ENCODE measurements at places on chromosomes 3 and 15.

DNA sequence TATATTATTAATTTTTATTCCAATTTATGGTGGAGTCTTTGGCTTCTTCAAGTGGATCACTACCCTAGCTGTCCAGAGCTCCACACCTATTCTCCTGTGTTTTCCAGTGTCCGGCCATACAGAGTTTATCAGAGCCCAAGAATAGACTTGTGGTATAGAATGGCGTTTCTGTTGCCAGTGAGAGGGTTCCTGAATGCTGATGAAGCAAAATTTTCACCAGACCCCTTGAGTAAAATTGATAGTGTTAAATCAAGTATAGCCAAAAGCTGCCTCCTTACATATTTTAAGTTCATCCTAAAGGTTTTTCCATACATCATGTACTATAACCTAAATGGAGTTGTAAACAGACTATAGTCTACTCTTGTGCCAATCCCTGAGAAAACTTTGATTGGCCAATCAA is 171.5 kb upstream of the CHL1 start:
- no peak for DNase-seq

GRCh38 chr3:40677749-40678148 is 153.0 kb downstream of the ZNF621 start:
- DNase-seq = no peak

- peak; percentile 45 for DNase-seq
These were observed 48.9 kb upstream of the POLG start for GRCh38 chr15:89383365-89384175.

DNA sequence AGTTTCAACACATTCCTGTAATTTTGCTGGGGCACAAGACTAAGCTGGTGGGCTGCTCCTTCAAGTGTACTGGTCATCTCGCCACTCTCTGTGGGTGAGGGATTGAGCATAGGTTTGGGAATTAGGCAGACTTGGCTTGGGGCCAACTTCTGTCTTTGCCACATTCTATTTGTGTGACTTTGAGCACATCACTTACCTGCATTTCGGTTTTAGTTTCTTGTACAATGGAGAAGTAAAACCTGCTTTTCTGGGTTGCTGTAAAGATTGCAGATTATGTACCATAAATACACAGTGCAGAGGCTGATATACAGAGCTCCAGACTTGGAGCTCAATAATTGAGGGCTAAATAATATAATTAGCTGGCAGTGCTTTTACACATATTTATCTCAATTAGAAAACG is 162.1 kb downstream of the C3orf38 start:
- no peak for DNase-seq

GRCh38 chr15:41501931-41502794 is 8.5 kb downstream of the ITPKA start:
- DNase-seq = no peak

DNA sequence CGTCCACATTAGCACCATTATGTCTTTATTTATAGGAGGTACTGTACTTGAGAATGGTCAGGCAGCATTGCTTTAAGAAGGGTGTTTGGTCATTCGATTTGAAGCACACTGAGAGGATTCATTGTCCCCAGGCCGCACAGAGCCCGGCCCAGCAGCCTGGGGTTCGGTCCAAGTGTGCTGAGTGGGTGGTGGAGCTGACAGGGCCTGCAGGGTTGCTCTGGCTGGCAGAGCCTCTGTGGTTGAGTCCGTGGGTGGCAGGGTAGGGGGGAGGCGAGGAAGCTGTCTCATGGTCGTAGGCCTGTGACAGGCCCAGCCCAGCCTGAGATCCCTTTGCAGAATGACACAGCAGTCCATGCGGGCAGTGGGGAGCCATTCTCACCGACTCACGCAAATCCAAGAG is 227.7 kb upstream of the TOPAZ1 start:
- no peak for DNase-seq

GRCh38 chr15:48876057-48876456 is 1.9 kb upstream of the EID1 start:
- no peak for DNase-seq

DNA sequence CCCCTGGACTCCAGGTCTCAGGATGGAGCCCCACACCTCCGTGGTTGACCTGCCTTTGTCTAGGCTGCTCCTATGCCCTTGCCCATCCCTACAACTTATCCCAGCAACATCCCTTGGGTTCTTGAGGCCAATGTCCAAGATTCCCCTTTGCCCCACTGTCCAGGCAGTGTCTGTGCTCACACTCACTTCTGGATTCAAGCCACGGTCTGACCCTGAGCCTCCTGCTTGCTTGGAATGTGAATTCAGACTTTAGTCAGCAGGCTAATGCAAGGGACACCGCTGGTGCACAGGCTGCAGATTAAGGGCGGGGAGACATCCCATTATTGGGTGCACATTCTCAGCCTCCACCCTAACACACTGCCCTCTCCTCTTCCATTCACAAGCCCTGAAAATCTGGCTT is 154.1 kb downstream of the WNT5A start:
- no peak for DNase-seq

- DNase-seq = no peak
These were observed 75.7 kb downstream of the ITGB5 start for GRCh38 chr3:124811436-124811835.

DNA sequence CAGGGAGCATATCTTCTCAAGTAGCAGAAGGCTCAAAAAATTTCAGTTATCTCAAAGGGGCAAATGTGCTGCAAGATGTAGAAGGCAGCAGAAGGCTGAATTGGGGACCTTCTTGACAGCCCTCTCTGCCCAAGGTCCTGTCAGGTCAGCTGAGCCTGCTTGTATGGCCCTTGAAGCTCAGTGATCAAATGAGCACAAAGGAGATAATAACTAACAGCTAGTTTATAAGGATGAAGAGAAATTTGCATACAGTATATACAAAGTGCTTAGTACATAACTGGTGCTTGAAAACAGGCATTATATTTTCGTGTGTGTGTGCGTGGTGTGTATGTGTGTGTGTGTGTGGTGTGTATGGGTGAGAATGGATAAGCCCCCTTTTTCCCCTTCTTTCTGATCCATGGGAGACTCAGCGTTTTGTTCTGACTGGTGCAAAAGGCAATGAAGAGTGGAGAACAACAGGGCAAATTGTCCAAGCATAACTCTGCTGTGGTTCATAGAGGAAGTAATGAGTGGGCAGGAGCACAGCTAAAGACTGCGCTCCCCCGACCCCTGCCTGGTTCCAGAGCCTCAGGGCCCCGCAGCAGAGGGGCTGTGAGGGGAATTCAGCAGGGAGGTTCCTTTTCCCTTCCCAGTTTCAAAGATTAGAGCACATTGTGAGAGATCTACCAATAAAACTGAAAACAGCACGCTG is 356.8 kb upstream of the NR2F2 start:
- DNase-seq = no peak

DNA sequence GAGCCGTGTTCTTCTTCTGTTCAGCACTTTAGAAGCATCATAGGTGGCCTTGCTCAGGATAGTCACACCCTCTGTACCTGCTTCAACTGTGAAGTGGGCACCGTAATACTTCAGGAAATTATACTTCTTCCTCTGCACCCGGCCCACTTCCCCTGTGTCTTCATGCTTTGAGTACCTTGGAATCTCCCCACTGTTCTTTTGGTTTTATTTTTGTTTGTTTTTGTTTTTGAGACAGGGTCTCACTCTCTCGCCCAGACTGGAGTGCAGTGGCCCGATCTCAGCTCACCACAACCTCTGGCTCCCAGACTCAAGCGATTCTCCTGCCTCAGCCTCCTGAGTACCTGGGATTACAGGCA is 1.7 kb downstream of the P2RY14 start:
- no peak for DNase-seq

DNA sequence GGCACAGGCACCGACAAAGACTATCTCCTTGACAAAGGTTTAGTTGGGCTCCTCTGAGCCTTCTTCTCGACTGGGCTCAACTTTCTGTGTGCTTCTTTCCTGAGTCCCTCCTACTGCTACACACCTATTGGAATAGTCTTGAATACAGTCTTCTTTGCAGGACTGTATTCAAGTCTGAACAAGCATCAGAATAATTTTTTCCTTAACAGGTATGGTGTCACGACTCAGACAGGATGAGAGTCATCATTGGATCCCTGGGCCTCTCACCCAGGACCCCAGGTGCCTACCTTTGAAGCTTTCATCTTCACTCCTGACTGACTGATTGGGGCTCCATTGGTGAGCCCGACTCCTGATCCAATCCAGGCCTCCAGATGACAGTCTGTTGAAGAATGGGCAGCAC is 66.3 kb downstream of the CRYGS start:
- no peak for DNase-seq

DNA sequence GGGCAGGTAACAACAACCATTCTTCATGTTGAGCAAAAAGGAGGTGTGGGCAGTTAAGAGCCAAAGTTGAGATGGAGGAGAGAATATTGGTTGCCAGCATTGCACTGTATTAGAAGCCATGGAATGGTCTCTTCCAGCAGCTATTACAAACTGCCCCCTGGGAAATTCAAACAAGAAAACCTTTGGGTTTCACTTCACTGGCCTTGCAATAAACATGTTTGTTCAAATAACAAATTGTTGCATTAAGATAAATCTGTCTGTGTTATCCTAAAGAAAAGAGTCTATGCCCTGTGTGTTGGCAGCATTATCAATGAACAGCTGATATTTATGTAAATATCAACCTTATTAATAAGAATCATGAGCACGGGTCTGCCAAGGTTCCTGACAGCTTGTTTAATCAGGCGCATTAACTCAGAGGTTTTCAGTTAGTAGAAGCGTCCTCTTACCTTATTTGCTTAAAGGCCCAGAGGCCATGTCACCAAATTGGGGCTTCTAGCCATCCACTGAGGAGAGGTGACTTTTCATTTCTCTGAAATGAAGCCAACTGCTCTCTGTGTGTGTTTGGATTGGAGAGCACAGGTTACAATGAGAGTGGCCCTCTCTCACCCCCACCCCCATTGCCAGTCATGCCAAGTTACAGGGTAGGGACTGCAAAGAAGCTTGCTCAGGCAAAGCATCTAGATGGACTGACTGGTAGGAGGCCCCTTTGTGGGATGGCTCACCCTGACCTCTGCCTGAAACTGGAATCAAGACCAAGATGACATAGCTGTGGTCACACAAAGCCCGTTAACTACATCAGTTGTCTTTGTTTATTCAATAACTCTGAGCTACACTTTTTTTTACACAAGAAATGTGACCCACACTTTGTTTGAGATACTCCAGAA is 10.5 kb downstream of the FILIP1L start:
- DNase-seq = peak; percentile 14

- DNase-seq = no peak
These were observed 48.0 kb downstream of the SSUH2 start for GRCh38 chr3:8596321-8597218.
